NCI-H1930 (cell line): ENCODE measurements at places on chromosomes 3 and 15.

- DNase-seq: no peak
Measured at GRCh38 chr3:14297305-14297704, 105.1 kb upstream of the SLC6A6 start.

DNA sequence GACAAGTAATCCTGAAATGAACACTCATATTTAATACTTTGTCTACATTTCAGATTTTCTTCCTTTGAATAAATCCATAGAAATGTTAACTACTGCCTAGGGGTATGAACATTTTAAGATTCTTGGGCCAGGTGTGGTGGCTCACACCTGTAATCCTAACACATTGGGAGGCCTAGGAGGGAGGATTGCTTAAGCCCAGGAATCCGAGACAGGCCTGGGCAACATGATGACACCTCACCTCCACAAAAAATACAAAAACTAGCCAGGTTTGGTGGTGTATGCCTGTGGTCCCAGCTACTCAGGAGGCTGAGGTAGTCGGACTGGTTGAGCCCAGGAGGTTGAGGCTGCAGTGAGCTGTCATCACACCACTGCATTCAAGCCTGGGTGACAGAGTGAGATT, 73.9 kb upstream of the PIAS1 start:
- no peak for DNase-seq

DNA sequence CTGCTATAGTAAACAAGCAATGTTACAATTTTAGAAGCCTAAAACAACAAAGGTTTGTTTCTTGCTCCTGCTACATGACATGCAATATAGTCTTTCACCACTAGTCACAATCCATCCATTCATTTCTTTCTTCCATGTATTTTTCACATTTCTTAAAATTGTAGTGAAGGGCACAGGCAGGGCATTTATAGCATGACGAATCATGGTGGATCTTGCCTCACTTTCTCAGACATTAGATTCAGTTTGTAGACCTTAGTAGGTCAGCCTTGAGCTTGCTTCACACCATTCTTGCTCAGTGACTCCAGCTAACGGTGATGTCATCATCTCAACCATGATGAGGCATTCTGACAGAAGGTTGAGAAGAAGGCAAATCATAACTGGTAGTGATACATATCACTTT, 546.8 kb downstream of the TBL1XR1 start:
- DNase-seq: no peak

- no peak for DNase-seq
Measured at GRCh38 chr15:83784975-83785374, 131.1 kb downstream of the ADAMTSL3 start.

GRCh38 chr15:64279131-64279530, 76.8 kb downstream of the CSNK1G1 start:
- no peak for DNase-seq

DNA sequence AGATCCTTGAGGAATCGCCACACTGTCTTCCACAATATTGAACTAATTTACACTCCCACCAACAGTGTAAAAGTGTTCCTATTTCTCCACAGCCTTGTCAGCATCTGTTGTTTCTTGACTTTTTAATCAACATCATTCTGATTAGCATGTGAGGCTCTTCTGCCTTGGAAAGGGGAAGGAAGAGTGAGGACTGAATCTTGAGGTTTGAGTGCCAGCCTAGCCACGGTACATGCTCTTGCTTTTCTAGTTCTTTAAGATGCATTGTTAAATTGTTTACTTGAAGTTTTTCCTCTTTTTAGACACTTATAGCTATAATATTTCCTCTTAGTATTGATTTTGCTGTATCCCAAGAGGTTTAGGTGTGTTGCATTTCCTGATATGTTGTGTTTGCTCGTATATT, 596.1 kb downstream of the OTOL1 start:
- no peak for DNase-seq

GRCh38 chr3:151346292-151346691, 16.9 kb upstream of the P2RY13 start:
- DNase-seq: no peak

- DNase-seq: no peak
Measured at GRCh38 chr15:52383100-52383588, 87.5 kb upstream of the MYO5C start.

DNA sequence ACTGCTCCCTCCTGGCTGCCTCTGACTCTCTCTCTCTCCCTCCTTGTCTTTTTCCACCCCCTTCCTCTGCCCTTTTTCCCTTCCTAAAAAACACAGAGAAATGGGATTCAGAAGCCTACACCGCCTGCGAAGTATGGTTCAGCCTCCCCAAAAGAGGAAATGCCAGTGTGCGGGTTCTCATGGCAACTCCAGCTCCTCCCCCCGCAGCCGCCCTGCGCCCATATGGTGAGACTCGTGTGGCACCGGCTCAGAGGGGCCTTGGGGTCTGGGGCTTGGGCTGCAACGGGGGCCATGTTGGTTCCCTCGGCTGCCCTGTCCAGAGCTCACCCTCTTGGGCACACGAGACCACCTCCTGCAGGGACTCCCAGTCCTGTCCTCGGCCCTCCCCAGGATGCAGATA, 23.6 kb upstream of the LINGO1 start:
- no peak for DNase-seq

- no peak for DNase-seq
Measured at GRCh38 chr3:45079715-45080114, 53.6 kb downstream of the CLEC3B start.

DNA sequence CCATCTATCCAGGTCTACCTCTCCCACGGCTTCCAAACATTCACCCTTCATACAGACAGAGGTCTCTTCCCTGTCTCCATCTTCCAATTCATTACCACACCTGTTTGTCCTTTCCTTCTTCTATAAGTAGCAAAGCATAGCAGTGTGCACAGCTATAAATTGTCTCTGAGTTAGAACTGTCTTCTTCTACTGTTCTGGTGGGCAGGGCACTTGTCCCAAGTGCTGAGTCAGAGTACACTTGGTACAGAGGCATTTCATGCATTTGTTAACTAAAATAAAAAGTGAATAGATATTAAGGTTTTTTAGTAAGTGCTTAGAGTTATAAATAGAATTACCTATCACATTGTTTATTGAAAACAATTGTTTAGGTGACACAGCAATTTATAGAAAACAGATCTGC, 150.1 kb upstream of the CCDC54 start:
- no peak for DNase-seq

- DNase-seq: no peak
Measured at GRCh38 chr3:8887435-8888300, 75.6 kb downstream of the RAD18 start.

GRCh38 chr3:197023241-197023997, 6.2 kb downstream of the MELTF start:
- no peak for DNase-seq

GRCh38 chr3:64331605-64332004, 106.3 kb upstream of the PRICKLE2 start:
- no peak for DNase-seq

GRCh38 chr3:127497676-127498075, 92.9 kb downstream of the TPRA1 start:
- no peak for DNase-seq

- DNase-seq: no peak
Measured at GRCh38 chr15:62403164-62403809, 238.2 kb upstream of the C2CD4B start.

DNA sequence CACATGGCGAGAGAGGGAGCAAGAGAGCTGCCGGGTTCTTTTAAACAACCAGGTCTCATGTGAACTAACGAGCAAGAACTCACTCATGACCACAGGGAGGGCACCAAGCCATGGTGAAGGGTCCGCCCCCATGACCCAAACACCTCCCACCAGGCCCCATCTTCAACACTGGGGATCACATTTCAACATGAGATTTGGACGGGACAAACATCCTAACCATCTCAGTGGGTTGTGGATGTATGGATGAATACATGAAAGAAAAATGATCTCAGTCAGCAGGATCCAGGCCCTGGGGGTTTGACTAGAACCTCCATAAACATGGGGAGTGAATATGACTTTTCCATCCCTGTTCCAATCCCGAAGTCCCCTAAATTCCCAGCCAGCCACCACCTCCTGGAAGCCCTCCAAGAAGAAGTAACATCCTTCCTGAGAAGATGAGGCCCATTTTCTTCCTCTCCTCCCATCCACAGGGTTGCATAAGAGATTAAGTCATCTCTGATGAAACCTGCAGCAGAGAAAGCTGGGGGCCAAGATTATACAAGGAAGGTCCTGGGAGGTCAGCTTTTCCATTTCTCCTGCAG, 9.5 kb downstream of the CAV3 start:
- no peak for DNase-seq

DNA sequence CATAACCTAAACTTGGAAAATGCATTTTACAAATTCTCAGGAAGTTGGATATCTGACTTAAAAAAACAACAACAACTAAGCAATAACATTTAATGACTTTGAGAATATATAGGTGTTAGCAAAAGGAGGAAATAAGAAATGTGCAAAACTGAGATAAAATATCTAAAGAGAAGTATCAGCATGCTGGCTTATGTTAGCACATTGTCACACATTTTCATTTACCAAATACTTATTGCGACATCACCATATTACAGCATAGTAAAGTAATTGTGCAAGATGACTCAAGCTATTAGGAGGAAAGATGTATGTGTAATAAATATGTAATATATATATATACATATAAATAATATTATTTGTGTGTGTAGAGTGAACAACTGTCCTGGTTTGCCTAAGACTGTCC, 9.2 kb downstream of the PTX3 start:
- no peak for DNase-seq

DNA sequence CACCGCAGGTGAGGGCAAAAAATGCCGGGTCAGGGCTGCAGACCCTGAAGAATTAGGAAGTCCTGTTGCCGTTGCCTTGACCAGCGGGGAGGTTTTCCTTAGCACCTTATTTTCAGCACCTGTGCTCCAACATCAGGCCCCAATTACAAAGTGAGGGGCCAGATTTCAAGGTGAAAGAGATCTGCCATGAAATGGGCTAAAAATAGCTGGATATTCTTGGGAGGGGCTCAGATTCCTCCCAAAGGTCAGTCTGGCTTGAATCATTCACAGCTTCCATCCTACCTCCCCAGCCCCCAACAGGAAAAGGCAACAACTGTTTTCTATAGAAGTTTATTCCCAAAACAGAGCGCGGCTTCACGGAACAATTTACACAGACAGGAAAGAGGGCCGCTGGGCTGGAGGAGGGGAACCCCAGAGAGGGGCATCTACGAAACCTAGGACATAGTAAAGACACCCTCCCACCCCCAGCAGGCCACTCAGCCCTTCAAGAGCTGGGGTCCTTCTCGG, 941 bp upstream of the SLC26A6 start:
- no peak for DNase-seq

DNA sequence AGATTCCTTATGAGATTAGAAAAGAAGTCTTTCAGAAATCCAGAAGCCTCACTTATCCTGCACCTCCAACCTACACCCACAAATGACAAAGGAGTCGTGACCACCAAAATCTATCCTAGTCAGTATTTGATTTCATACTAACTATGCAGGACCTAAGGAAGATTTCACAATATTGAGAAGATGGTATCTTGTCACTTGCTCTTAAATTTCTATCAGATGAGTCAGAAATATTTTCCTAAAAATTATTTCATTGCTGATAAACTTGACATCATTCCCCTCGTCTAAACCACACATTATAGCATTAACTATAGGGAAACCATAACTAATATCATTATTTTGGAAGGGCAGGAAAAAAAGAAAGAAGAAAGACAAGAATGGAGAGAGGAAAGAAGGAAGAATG, 138.0 kb upstream of the THBS1 start:
- DNase-seq: no peak

- no peak for DNase-seq
Measured at GRCh38 chr3:131114256-131114655, 87.6 kb downstream of the NEK11 start.

- no peak for DNase-seq
Measured at GRCh38 chr3:71210257-71211007, 373.1 kb downstream of the FOXP1 start.

- no peak for DNase-seq
Measured at GRCh38 chr3:46464326-46465195, at the start of gene LTF. Gene LTF (minus strand): TSS chr3:46464905. CDS start chr3:46464867, 38 bp downstream.

DNA sequence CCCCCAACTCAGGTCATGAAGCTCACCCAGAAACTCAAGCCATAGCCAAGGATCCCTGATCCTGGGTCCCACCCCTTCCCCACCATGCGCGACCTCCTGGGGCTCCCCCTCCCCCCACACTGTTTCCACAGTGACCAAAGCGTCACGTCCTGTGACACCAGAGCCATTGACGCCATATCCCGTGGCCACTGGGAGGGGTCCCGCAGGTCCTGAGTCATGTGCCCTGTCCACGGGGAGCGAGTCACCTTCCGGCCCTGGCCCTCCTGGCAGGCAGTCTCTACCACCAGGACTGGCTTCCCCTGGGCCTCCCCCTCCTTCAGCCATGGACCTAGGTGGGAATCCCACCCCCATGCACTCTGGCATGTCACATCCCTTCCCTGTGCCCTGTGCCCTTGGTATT, 15.6 kb downstream of the SEMA3F start:
- DNase-seq: no peak

DNA sequence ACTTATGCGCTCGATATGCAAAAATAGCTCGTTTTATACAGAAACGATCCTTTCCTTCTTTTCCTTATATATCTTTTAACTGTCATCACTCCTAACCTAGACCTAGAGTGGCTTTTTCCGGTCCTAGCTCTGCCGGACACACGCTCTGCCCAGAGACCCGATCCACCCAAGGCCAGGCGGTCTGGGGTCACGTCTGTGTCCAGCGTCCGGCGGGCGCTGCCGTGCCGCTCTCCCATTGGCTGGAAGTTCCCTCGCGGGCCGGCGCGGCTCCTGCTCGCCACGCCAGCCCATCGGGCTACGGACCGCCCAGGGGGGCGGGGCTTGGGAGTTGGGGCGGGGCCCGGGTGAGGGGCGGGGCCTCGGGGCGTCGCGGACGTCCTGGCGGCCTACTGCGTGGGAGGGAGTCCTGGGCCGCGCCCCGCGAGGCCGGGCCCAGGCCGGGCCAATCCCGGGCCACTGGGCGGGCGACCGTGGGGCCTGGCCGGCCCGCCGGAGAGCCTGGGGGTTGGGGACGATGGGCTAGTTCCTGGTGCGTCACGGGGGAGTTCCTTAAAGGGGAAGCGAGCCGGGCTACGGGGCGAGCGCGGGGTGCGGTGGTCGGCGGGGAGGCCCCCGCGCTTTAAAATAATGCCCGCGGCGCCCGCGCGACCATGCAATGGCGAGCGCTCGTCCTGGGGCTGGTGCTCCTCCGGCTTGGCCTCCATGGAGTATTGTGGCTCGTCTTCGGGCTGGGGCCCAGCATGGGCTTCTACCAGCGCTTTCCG, at the start of gene EDEM1:
Gene EDEM1 (plus strand): TSS at position 552 of the 764 bp plus-strand sequence. CDS start 99 bp downstream, at position 651.
- DNase-seq: peak; percentile 64

- no peak for DNase-seq
Measured at GRCh38 chr15:66841953-66842681, 140.1 kb downstream of the SMAD6 start.

GRCh38 chr3:20194793-20195460, 8.9 kb upstream of the SGO1 start:
- DNase-seq: no peak

- DNase-seq: no peak
Measured at GRCh38 chr3:139629033-139629432, 48.7 kb downstream of the NMNAT3 start.
